ENCODE measurements at places on chromosomes 16 and 17. TPM values are rescaled to one million over a fixed set of nuclear protein-coding genes. Genes with fewer than 3 reads are reported as not detected.

Gene TEKT3
- total RNA-seq = not detected

Gene SCNN1B
- total RNA-seq = not detected

DNA sequence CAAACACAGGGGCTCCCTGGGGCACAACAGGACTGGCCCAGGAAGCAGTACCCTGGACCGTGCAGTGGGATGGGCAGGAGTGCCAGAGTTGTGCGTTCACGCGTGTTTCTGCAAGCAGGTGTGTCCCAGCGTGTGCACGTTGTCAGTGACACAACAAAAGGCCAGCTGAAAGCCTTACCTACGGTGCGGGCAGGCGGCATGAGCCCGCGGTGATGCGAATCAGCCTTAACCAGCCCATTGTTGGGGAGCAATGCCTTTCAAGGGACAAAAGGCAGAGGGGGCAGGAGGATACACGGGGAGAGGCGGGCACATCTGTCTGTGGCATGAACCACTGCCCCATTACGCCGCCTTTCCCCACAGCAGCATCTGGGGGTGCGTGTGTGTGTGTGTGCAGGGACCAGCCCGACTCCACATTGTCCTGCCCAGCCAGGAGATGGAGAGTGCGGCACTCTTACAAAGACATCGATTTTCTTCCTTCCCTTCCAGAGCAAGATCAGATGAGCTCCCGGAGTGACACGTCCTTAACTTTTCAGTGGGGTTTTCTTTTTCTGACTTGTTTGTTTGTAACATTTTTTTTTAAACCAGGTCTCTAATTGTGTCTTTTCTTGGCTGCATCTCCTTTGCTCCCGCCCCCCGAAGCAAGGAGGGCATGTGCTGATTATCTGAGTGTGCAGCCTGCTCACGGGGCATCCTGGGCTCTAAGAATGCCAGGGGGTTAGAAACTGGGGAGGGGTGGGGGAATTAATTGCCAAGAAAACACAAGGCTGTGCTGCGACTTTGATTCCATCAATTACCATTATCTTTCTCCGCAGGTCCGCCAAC lies 158.1 kb downstream of the ZNF423 start:
- DNase-seq = no peak

Gene ABCC6
- total RNA-seq = 2.9 TPM

DNA sequence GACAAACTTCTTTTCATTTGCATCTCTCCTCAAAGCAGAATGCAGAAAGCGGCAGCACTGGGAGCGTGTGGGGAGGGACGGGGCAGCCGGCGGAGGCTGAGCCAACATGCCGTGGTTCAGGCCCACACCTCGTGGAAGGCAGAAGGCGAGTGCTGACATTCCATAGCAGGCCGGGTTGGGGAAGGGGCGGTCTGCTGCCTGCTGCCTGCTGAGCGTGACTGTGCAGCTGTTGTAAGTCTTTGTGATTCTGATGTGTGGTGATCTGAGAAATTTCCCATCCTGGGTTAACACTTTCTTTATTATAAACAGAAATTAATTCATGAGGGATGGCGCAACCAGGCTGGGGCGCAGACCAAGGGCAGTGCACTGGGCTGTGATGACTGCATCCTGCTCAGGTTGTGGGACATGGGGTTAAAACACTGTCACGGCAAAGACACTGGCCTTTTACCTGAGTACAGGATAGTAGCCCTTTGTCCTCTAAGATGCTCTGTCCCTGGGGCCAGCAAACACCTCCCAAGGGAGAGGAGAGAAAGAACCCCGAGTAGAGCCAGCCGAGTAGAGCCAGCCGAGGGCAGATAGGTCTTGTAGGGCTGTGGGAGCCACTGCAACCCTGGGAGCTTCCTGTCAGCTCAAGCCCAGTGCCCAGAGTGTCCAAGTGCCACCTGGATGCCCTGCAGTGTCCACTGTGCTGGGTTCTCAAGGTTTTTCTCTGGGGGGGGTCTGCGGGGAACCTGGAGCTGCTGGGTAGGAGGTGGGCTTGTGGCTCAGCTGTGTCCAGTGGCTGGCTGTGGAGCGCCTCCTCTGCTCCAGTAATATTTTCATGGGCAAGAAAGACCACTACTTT lies 8.8 kb upstream of the DNASE1 start:
- DNase-seq = peak; percentile 75

DNA sequence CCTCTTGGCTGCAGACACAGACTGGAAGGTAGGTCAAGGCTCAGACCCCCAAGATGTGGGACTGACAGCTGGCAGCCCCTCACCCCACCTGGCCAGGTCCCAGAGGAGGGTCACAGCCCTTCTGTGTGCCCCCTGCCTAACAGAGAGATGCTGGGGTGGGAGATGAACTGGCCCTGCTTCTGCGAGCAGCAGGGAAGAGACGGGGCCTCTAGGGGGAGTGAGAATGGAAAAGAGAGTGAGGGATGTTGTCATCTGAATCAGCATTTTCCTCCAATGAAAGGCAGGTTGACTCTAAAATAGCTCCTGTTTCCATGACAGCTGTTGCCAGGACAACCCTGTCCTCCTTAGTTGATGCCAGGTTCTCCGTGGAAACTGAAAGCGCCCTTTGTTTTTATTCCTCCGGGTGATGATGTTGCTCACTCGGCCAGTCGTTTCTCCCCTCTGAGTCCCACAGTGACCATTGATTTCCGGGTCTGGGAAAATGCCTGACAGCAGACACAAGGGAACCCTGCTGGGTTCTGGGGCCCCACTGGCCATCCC lies 4.9 kb upstream of the NDRG4 start:
- DNase-seq = peak; percentile 96

Gene OTOP2
- not detected for total RNA-seq

DNA sequence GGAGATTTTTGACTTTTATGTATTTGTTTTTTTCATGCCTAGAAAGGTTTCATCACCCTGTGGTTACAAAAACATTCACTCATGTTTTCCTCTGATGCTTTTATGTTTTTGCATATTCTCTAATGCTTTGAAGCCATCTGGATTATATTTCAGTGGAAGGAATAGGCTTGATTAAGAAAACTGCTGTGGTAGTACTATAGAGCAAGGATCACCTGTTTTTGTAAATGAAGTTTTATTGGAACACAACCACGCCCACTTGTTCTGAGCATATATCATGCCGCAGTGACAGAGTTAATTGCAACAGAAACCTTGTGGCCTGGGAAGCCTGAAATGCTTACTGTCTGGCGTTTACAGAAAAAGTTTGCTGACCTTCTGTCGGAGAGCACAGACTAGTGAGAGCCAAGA lies 11.5 kb downstream of the COX10 start:
- DNase-seq = no peak

DNA sequence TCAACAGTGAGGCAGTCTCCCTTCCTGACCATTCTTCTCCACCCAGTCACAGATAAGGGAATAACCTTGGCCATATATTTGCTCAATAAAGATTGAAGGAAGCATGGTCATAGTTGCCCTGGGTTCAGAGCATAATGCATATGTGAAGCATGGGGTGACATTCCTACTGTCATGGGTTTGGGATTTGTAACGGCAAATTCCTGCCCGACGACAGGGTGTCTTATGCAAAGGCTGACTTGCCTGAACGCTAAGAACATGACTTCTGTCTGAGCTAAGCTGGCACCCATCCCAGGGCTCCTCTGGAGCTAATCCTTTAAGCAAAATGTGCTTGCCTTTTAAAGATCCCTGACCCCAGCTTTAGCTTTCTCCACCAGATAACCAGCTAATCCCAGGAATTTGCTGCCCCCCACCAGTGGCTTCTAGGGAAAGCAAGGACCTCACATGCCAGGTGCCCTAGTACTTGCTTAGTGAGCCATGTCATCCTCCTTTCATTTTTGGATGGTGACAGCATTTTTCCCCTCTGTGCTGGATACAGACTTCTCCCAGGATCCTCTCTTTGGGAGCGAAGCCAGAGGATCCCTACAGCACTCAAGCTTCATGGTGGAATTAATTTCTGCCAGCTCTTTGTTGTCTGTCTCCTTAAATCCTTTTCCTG lies 11.7 kb downstream of the SLC7A6OS start:
- DNase-seq = peak; percentile 38

DNA sequence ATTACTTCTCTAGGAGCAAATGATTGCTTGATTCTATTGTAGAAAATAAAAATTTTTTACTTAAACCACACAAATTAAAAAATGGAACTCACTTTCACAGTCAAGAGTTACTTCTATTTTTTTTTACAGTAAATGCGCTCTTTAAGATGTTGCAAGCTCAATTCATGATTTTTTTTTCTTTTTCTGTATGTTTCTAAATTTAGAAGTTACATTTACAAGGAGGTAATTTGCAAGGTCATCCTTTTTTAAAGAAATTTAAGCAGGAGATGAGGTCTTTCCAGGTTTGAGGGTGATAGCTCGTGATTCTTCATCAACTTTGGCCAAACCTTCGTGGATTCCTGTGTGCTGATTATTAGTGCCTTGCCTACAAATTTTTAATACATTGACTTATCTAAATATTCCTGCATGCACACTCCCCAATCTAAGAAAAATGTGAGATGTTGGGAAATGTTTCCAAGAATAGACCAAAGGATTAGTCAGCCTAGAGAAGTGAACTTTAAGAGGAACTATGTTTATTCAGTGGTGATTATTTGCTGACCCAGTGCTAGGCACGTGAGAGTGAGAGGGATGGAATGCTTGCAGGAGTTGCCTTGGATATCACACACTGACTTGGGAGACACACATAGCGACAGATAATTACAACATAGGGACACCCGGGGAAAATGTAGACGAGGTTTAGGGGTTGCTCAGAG lies 429.8 kb downstream of the MAF start:
- no peak for DNase-seq

- no peak for DNase-seq
Measured at GRCh38 chr17:50372222-50372757, 694 bp downstream of the MRPL27 start.

GRCh38 chr17:48391444-48391843 lies 38.6 kb downstream of the SKAP1 start:
- DNase-seq = no peak

Gene RILP
- total RNA-seq = 4.9 TPM

DNA sequence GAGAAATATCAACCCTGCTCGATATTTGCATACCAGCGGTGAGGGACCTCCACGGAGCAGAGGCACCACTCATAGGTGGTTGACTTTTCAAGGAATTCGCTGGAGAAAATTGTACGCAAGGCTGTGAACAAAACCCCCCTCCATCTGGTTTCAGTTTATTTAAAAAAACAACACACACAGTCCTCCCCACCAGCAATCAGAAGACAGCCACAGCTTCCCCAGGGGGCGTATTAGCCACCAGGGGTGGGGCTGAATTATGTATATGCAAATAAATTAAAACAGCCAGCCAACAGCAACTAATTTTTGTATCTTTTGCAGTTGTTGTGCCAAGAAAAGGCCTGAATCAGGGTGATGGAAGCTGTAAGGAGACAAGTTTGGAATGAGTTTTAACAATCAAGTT lies 5.9 kb upstream of the HSD11B2 start:
- no peak for DNase-seq

DNA sequence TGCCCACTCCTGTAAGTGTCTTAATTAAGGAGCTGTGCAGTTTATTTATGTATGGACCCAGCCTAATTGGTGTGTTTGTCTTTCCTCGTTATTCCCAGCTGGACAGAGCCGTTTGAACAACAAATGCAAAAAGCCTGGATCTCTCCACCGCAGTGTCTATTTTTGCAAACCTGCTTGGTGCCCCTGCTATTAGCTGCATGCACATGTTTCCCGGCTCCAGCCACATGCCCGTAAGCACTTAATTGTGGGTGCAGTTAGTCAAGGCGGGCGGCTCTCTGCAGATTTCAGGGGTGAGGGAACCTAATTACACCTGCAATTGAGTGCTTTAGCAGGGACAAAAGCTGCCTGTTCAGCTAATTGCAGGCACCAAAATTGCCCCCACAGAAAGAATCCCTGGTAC lies 74.0 kb upstream of the GSE1 start:
- DNase-seq = no peak

- DNase-seq = no peak
Measured at GRCh38 chr17:72987166-72987565, 105.3 kb downstream of the SLC39A11 start.

DNA sequence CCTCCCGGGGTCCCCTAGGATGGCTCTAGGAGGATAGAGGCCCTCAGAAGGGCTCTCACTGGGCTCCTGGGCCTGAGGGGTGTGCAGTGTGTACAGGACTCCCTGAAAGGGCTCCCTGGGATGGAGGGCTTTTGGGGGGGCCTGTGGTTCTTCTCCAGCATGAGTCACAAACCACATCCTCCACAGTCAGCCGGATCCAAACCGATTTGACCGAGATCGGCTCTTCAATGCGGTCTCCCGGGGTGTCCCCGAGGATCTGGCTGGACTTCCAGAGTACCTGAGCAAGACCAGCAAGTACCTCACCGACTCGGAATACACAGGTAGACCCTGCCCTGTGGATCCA lies 4.5 kb downstream of the TRPV2 start:
- DNase-seq = peak; percentile 82

- no peak for DNase-seq
Measured at GRCh38 chr17:1555651-1556471, 6.7 kb downstream of the PITPNA start.

- DNase-seq = no peak
Measured at GRCh38 chr17:12318571-12319266, 298.0 kb downstream of the MAP2K4 start.

DNA sequence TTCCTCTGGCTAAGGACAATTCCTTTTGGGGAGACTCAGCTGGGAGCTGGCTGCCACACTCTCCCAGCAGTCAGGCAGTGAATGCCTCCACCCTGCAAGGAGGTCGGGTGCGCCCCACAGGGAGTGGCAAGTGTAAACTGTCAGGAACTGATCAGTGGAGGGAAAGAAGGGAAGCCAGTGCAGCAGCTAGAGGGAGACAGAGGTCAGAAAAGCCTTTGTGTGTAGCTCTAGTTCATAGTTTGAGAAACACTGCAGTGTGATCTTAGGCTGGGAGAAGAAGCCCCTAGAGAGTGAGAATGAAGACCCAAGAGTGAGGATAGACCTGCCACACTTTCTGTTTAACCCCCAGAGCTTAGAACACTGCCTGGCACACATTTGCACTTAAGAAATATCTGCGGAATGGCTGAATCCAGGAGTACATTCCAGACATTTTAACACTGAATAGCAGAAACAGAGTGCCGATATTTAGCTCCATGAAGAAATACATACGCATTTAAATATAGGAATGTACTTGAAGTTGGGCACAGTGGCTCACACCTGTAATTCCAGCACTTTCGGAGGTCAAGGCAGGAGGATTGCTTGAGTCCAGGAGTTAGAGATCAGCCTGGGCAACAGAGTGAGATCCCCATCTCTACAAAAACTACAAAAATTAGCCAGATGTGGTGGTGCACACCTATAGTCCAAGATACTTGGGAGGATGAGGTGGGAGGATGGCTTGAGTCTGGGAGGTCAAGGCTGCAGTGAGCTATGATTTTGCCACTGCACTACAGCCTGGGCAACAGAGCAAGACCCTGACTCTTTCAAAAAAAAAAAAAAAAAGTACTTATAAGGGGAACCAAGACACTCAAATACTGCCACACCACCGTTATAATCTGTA lies 11.1 kb upstream of the SLC5A11 start:
- DNase-seq = peak; percentile 41

Gene CSH1
- not detected for total RNA-seq

DNA sequence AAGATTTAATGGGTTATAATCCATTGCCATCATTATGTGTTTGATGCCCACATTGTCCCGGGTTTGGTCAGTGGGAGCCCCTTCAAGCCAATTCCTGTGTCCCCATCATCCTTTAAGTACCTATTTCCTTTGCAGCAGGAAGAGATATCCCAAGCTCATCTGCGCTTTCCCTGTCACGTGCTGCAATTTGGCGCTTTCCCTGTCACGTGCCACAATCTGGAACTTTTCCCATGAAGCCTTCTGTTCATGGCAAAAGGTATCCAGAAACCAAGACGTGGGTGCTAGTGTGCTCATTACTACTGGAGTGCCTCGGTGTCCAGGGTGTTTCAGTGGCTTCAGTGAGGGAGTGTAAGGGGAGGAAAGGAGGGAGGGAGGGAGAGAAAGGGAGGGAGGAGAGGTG lies 168.5 kb downstream of the NPIPB11 start:
- no peak for DNase-seq

Gene ADAP2
- 3.1 TPM for total RNA-seq

All from renal cortical epithelial cell (primary cell).